ENCODE measurements at places on chromosomes 5 and 9.

GRCh38 chr9:18610956-18611355 lies 137.0 kb downstream of the ADAMTSL1 start:
- no peak for DNase-seq

GRCh38 chr5:56827049-56827448 lies 11.7 kb downstream of the MAP3K1 start:
- no peak for DNase-seq

DNA sequence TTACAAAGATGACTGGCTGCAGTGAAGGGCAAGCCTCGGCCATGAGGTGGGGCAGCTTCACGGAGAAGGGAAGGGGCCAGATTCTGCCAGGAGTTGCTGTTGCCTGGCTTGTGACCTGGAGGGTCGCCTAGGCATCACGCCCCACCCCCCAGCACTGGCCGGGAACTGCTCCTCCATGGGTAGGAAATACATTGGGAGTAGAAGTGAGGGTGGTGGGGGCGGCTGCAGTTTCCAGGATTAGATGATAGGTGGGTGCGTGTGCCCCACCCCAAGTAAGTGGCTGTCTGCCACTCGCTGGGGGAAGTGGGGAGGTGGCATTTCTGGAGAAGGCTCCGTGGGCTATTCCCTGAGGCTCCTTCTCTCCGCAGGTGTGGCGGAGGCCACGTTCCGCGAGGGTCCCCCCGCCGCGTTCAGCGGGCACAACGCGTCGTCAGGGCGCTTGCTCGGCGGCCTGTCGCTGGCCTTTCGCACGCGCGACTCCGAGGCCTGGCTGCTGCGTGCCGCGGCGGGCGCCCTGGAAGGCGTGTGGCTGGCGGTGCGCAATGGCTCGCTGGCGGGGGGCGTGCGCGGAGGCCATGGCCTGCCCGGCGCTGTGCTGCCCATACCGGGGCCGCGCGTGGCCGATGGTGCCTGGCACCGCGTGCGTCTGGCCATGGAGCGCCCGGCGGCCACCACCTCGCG lies 16.9 kb downstream of the CRB2 start:
- DNase-seq = no peak

- no peak for DNase-seq
Observed at GRCh38 chr5:113336975-113337374, 97.8 kb downstream of the TSSK1B start.

- no peak for DNase-seq
Observed at GRCh38 chr5:96577909-96578308, 84.3 kb upstream of the CAST start.

- no peak for DNase-seq
Observed at GRCh38 chr9:119280740-119281485, 88.3 kb downstream of the BRINP1 start.

DNA sequence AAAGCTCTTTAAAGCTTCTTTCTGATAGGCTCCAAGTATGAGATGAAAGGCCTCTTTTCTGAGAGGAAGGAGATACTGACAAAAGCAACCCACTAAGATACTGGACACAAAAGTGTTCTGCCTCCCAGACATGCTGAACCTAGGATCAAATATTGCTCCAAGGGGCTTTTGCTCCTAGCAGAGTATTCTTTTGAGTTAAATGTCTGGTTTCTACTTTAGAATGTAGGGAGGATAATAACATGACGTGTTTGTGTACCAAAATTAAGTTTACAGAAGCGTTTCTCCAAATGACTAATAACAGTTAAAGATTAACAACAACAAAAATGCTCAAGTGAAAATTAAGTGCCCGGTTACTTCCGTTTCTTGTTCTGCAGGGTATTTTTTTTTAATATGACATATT lies 2293.3 kb upstream of the C9orf72 start:
- DNase-seq = no peak

DNA sequence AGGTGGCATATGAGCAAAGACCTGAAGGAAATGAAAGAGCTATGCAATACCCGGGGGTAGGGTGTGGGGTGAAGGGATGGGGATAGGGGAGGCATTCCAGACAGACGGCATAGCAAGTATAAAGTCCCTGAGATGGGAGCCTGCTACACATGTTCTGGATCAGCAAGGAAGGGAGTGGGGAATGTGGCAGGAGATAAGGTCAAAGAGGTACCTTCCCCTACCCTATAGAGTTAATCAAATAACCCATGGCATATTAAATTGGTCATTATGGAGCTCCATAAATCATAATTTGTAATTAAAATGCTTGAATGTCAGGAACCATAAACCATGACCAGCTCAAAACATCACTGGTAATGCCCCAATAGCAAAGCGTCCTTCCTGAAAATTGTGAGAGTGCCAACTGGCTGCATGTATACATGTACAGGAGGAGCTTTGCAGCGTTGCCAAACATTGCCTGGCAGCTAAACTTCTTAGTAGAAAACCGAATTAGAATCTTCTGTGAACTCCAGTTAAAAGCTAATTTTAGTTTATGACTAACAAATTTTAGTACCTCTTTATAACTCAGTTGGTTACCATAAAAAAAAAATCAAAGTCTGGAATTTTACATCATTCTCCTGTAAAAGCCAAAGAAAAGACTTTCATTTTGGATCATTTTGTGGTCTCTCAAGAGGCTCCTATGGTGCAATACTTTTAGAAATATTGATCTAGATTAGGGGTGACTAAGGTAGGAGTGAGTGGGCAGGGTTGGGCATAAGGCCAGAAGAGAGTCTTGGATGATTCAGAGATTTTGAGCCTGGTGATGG lies 4.7 kb downstream of the DNAI1 start:
- DNase-seq = no peak

DNA sequence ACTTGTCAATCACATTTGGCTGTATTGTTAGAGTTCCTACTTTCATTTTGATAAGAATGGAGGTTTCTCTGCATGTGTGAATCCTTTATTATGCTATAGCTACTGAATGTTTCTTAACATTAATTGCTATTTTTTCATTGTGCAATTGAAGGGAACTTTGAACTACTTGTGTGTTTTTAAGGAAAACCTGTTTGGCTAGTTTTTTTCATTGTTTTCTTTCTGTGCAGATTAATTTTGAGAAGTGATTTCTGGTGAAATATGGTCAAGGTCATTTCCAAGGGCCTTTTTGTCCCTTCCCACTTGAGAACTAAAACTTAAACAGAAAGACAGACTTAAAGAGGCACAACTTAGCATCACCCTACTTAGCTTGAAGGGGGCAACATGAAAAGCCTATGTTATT lies 1309.2 kb upstream of the WWC1 start:
- no peak for DNase-seq
